ENCODE measurements at places on chromosomes 1 and 21.

DNA sequence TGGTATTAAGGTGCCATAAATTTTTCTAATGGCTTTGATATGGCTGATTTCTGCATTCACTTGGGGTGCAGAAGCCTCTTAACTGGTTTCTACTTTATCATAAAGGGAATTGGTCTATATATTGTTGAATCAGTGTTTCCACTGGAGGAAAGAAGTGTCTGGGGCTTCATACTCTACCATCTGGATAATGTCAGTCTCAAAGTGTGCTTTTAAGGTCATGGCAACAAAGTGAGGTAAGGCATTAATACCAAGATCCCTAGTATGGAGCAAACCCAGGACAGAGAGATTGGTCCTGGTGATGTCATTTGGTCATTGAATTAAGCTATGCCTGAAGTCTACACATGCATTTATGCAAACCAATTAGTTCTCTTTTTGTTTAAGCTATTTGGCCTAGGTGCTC is 309.9 kb downstream of the DUSP10 start:
- H3K4me3 ChIP-seq, result no peak overlapping the region
- DNase-seq, result no peak
- no peaks in the 10 kb centered on the region for H3K36me3 ChIP-seq
- no peak overlapping the region for H3K27ac ChIP-seq

GRCh38 chr1:212221801-212222200 is 63.4 kb upstream of the PPP2R5A start:
- H3K4me3 ChIP-seq, result no peak overlapping the region
- no peaks in the 10 kb centered on the region for H3K27me3 ChIP-seq
- H3K36me3 ChIP-seq, result no peaks in the 10 kb centered on the region

DNA sequence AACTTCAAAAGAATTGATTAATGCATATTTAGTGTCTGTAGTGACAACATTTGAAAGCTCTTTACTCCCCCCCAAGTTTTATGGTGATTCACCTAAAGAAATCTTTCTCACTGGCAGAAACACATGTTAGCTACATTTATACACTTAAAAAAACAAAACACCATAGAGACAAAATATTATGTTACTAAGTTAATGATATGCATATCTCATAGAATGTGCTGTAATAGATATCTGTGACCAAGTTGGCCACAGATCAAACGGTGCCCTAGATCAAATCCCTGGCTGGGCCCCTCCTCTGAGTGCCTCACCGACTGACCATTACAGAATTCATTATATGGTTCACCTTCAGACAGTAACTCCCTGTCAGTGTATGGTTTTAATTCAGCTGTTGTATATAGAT is 322.1 kb upstream of the LYPLAL1 start:
- H3K27ac ChIP-seq, result no peak overlapping the region
- no peak overlapping the region for H3K4me3 ChIP-seq
- no peaks in the 10 kb centered on the region for H3K36me3 ChIP-seq
- H3K4me1 ChIP-seq, result no peaks in the 10 kb centered on the region

DNA sequence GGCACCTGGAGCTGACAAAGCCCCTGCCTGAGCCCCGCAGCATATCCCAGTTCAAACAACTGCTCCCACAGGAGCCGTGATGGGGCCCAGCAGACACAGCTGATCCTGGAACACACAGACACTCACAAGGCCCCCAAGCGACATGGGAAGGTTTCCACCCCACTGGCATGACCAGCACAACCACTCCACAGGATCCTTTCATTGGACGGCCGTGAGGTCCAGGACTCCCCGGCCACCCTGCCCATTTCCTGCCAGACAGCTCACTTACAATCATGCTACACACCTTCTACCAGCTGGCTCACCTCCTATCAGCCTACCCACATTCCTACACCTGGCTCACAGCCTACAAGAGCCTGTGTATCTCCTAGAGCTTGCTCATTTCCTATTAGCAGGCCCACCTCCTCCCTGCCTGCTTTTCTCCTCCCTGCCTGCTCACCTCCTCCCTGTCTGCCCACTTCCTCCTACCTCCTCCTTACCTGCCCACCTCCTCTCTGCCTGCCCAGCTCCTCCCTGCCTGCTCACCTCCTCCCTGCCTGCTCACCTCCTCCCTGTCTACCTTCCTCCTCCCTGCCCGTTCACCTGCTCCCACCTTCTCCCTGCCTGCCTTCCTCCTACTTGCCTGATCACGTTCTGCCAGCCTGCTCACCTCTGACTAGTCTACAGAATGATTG is 73.9 kb downstream of the MATN1 start:
- H3K27me3 ChIP-seq, result peaks cover 34% of the 10 kb centered on the region
- no peak overlapping the region for H3K27ac ChIP-seq
- peaks cover 5% of the 10 kb centered on the region for H3K4me1 ChIP-seq
- DNase-seq, result no peak
- H3K4me3 ChIP-seq, result no peak overlapping the region
